ENCODE measurements at places on chromosomes 7 and 10.

DNA sequence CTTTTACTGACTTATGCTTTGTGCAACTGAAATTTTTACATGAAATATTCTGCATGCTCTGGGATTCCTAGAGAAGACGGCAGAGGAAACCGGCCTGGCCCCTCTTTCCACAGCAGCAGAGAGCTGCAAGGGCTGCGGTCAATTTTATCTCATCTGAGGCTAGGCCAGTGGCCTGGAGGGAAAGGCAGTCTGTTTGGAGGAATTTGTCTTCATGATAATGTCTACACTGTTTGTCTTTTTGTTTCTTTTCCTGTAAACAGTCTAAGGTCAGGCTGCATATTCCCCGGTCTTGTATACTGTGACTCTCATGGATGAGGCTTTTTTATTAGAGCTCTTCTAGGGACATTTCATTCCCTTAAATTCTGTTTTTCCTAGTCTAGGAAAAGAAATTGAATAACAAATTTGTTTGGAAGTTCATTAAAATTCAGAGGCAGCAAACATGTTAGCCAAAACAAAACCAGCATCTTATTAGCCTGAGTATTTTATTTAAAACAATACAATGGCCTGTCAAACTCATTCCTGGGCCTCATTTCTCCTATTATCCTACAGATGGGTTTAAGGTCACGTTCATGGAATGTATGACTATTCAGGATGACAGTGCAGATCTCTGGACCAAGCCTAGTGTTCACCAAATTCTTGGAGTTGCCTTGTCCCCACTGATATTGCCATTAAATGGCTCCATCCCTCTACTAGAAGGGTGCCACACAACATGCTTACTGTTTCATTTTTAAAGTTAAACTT, 26.4 kb downstream of the LAMB4 start:
- no peak for DNase-seq

GRCh38 chr7:140670343-140670935, 2.3 kb upstream of the ADCK2 start:
- no peak for DNase-seq

DNA sequence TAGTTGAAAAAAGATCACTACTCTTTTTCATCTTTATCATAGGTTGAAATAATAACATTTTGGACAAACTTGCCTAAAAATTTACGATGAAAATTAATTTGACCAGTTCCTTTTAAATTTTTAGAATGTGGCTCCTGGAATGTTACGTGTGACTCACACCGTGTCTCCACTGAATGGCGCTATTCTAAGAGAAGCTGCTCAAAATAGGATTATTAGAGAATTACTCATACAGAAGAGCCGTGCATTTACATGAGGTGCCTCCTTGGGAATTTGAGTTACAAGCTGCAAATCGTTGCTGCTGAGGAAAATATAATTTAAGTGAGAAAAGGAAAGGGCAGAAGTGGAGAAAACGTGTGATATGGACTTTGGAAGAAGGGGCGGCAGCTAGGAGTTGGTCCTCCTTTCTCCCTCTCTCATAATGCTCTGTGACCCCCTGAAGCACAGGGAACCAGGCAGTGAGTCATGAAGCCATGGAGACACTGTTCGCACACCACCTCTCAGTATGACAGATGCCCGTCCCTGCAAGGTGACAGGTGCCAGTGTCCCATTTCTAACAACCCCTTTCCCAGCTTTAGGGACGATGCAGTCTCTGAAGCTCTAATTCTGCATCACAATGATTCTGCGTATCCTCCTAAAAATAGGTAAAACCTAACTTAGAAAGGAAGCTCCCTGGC, 323.2 kb upstream of the COBL start:
- DNase-seq: no peak

DNA sequence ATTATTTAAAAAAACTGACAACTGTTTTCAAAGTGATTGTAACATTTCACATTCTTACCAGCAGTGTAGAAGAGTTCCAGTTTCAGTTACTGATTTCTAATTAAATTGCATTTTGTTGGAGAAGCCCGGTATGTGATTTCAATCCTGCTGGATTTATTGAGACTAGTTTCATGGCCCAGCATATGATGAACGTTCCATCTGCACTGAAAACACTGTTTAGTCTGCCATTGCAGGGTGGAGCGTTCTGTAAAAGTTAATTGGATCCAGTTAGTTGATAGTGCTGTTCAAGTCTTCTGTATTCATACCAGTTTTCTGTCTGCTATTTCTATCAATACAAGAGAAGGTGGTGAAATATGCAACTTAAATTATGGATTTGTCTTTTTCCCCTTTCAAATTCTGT, 37.3 kb upstream of the CCNY start:
- no peak for DNase-seq

- DNase-seq: peak; percentile 76
These were observed 90.3 kb downstream of the MYL10 start for GRCh38 chr7:101538596-101539459.

Data from right forelimb (tissue), 1 donor.